ENCODE measurements at places on chromosomes 5 and 9. TPM values are rescaled to one million over a fixed set of nuclear protein-coding genes. Genes with fewer than 3 reads are reported as not detected.

DNA sequence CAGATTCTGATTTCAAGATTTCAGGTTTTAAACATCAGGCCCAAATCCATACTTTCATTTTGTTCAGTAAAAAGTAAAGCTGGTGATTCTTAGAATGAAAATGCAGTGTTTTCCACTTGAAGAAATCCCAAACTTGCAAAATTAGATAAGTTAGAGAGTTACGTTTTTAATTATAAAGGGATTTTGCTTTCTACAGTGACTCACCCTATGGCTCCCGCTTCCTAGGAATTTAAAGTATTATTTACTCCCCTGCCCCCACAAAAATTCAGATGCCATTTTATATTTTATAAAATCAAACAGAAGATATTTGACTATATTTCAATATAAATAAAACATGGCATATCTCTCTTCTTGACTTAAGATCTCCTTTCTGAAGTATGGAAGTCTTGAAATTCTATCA is 402.9 kb downstream of the ZSWIM6 start:
- DNase-seq = no peak

The SYNPO gene
- 10.1 TPM for total RNA-seq

- DNase-seq = no peak
Measured at GRCh38 chr9:123421186-123421585, 65.2 kb downstream of the CRB2 start.

- peak; percentile 11 for DNase-seq
Measured at GRCh38 chr9:95627802-95628201, 111.0 kb upstream of the PTCH1 start.

- no peak for DNase-seq
Measured at GRCh38 chr5:37628876-37629275, 211.0 kb downstream of the GDNF start.

The IL6ST gene
- total RNA-seq = 78.4 TPM

- no peak for DNase-seq
Measured at GRCh38 chr9:38091310-38092199, 22.5 kb upstream of the SHB start.

The HOMER1 gene
- total RNA-seq = 13.0 TPM

DNA sequence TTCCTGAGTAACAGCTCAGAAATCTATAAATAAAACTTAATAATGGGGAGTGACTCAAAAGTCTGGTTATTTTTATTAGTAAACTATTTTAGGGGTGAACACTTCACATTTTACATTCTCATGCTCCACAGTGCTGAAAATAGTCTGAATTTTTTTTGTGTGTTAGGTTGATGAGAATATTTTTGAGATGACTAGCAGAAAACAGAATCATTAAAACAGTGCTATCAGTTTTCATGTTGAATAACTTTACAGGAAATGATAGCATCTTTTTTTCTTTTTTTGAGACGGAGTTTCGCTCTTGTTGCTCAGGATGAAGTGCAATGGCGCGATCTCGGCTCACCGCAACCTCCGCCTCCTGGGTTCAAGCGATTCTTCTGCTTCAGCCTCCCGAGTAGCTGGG is 60.3 kb downstream of the TMC1 start:
- peak; percentile 15 for DNase-seq

GRCh38 chr9:132016456-132016855 is 63.2 kb downstream of the MED27 start:
- DNase-seq = no peak

The IFNA1 gene
- total RNA-seq = not detected

- DNase-seq = no peak
Measured at GRCh38 chr5:141941307-141941706, 16.7 kb downstream of the PCDH12 start.

The PAPPA gene
- 0.25 TPM for total RNA-seq

The GLRA1 gene
- total RNA-seq = not detected

DNA sequence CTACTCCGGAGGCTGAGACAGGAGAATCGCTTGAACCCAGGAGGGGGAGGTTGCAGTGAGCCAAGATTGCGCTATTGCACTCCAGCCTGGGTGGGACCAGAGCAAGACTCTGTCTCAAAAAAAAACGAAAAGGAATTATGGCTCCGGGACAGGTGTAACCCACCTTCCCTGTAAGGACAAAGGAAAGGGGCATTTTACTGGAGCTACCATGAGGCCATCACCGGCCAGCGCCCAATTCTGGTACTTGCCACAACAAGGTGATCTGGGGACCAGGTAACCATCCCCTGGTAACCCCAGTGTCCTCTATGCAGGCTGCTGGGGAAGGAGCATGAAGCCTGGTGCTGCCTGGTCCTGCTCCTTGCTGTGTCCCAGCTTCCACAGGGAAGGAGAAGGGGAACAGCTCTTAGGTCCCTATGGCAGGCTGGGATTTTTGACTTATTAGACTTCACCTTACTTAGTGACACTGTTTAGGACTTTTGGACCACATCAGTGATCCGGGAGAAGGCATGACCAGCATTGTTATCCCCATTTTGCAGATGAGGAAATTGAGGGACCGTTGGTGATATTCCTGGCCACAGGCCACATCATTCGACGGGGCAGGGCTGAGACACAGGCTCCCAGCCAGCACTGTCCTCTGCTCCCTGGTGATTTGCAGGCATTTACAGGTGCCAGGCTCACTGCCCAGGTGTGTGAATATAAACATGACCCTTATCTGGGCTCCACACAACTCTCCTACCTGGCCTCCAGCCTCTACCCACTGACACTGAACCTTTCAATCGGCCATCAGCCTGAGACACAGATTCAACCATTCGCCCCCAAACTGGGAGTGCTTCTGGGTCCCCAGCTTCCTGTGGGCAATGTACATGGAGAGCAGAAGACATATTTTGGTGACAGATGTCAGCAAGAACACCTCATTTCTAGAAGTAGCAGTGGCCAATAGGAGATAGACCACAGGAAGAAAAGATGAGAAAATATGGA is 26.5 kb upstream of the ABO start:
- no peak for DNase-seq

The NR2F1 gene
- total RNA-seq = not detected

DNA sequence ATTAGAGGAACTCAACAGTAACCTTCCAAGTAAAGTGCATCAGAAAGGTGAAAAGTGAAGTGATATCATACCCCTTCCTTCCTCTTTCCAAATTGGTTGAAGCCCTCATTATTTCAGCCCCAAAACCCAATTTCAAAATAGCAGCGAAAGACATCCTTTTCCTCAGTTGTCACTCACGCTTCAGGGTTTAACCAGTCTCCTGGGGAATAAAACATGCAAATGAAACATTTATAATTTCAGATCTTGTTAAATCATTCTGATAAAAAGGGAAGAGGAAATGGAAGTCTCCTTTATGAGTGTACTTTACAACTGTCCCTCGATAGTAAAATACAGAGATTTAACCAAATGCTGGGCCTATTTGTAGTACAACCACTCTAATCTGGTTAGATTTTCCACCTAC is 22.5 kb downstream of the TRPM6 start:
- DNase-seq = no peak

GRCh38 chr5:150578781-150579461 is 61.5 kb upstream of the SYNPO start:
- no peak for DNase-seq

DNA sequence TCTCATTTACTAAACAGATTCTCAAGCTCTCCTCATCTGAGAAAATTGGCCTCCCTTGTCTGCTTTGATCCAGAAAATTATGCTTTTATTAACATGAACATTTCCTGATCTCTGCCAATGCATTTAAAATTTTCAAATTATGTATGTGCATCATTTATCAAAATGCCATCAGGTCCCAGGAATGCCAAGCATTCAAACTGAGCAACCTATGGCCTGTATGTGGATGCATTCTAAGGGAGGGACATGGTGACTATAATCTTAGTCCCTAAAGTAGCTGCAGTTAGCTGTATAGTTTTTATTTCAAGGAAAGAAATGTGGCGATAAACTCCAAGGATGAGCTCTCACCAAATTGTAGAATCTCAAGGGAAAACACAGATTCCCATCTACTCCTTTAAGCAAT is 9.7 kb upstream of the RORB start:
- DNase-seq = no peak

Measured in foreskin keratinocyte (primary cell).